ENCODE measurements at places on chromosomes 2 and 18.

DNA sequence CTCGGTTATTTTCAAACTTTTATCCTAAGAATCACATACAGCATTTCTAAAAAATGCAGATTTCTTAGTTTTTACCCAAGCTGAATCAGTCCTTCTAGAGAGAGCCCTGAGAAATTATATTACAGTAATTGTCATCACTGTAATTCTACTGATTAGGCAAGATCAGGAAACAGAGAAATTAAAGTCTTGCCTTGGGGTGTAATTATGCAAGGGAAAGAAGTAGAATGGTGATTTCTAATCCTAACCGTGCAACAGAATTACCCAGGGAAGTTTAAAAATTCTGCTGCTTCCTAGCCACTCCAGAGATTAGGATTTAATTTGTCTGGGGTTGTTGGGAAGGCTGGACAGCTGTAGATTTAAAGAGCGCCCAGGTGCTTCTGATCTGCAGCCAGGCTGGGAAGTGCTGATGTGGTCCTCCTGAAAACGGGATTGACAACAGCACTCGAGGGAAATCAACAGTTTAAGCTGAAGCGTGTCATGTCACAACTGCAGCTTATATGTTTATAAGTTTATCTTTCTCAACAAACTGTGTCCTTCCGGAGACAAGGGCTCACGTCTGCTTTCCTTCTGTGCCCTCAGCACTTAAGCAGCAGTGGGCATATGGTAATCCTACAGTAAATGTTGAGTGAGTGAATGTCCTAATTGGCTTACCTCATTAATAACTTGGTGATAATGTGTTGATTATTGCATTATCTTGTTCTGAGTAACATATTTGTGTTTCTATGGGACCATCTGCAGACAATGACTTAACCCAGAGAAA is 671.9 kb upstream of the SOX11 start:
- DNase-seq, result no peak

- no peak for DNase-seq
Observed at GRCh38 chr2:41865263-41865662, 182.6 kb upstream of the PKDCC start.

DNA sequence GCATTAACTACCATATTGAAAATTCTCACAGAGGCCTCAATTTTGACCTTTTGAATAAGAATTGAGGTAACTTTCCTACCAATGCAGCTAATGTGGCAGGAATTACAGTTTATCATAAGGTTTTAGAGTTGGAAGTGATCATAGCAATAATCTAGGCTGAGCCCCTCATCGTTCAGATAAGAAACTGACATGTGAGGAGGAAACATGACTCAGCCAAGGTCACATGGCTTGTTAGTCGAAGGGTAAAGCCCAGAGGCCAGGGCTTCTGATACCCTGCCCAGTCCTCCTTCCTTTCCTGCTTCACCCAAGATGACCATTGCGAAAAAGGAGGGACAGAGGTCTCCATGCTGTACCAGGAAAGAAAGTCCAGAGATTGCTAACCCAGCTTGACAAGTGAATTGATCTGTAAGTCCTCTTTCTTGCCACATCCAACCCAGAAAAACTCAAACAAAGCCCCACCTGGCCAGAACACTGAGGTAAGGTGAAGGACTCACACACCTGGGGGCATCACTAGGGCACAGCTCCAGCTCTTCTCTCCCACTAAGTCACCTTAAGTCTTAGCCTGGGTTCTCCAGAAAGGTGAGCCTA is 174.8 kb downstream of the EN1 start:
- DNase-seq, result no peak

DNA sequence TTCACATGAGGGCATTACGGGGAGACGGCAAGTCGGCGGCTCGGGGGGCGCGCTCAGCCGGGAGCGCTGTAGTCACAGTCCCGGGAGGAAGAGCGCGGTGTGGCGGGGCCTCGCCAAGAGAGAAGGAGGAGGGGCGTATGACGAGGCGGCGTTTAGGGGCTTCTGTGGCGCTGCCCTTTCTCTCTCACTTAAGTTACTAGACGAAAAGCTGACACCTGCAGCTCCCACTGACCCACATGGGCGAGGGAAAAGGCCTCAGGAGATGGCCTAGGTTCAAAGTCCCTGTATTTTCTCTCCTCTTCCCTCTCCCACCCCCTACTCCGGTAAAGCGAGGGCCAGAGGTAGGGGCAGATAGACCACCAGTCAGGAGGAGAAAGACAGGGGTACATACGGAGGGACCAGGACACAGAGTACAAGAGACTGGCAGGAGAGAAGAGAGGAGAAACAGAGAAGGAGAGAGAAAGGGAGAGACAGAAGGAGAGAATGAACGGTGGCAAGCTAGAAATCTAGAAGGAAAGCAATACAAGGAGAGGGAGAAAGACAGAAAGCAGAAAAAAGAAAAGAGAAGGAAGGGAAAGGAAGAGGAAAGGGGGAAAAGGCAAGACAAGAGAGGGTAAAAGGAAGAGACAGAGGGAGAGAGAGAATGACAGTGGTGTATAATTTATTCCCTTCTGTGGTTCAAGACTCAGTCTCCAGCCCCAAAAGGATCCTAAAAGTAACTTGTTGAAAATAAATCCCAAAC is 3.8 kb downstream of the SIX2 start:
- no peak for DNase-seq

GRCh38 chr2:20661421-20662307 is 5.3 kb upstream of the GDF7 start:
- DNase-seq, result peak; percentile 67

DNA sequence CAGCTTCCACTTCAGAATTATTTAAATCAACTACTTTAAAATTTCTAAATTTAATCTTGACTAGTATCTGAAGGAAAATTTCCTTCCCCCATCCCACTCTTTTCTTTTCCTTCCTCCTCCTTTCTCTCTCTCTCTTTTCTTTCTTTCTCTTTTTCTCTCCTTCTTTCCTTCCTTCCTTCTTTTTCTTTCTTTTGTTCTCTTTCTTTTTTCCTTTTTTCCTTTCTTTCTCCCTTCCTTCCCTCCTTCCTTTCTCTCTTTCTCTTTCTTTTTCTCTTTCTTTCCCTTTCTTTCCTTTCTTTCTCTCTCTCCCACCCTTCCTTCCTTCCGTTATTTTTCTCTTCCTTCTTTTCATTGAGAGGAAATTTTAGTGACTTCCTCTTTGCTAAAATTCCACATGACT is 132.0 kb upstream of the CDH19 start:
- DNase-seq, result no peak

DNA sequence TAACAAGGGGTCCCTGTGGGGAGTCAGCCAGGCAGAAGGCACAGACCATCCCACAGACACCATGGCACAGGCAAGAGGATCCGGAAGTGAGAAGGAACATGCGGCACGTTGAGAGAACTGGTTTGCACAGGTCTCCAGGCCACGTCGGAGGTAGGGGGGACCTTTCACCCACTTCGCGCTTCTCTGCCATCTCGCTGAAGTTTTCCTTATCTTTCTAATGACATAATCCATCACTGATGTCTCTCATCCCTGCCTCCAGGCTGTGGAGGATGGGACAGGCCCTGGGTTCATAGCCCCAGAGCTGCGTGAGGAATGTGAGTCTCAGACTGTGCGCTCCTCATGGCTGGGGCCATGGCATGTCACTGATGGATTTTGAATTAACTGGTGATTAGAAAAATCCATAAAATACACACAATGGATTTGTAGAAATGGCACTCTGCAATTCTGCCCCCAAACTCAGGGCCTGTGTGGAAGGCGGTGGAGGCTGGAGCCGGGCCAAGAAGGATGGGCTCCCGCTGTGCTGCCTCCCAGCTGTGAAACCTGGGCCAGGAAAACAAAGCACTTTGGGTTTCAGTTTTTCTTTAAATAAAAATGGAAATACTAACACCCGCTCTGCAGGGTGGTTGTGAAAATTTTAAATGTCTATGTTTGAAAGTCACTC is 113.3 kb upstream of the ALKAL2 start:
- DNase-seq, result no peak

GRCh38 chr2:27086724-27087593 is at the start of gene KHK:
Gene KHK, plus strand, starts transcription at chr2:27086772. Its CDS starts 488 bp downstream, at chr2:27087260.
- DNase-seq, result no peak

GRCh38 chr2:33496726-33497125 is 20.3 kb downstream of the RASGRP3 start:
- no peak for DNase-seq

DNA sequence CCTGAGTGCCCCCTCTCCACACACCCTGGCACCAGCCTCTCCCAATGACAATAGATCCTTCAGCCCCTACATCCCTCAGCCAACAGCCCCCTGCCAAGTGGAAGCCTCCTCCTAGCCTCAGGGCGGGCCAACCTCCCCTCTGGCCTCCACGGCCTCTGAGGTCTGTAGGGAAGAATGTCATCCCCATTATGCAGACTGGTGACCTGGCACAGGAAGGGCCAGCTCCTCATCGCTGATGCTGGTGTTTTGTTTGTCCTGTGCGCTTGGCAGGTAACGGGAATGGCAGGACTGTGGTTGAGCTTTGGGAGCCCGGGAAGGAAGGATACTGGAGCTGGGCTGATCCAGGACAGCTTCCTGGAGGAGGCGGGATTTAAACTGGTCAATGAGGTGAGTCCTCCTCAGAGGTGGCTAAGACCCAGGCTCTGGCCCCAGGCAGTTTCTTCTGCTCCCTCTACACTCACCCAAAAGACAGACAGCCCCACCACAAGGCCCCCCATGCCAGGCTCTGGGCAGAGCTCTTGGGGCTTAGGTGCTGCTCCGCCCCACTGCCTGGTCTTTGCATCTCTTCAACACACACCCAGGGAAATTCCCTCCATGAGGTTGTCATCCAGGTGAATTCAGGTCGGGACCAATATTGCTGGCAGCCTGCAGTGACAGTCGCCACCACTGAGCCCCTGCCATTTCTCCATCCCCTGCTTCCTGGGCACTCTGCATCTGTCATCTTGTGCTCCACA is 75.2 kb upstream of the SMAD7 start:
- no peak for DNase-seq

DNA sequence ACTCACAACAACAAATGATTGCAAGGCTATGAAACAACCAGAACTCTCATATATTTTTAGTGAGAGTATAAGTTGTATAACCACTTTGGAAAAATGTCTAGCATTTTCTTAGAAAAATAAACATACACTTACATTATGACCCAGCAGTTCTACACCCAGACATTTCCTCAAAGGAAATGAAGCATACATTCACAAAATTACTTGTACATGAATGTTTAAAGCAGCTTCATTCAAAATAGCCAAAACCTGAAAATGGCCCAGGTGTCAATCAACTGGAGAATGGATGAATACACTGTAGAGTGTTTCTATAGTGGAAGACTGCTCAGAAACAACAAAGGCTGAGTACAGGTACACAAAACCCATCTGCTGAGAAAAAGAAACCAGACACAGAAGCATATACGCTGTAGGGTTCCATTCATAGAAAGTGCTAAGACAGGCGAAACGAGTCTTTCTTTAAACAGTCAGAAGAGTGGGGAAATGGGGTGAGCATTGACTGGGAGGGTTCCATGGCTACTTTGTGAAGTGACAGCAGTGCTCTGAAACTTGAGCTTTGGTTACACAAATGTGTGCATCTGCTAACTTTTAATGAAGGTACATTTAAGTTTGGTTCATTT is 799.0 kb downstream of the DCDC2C start:
- DNase-seq, result no peak

- DNase-seq, result no peak
Observed at GRCh38 chr18:79518683-79519128, 123.0 kb downstream of the NFATC1 start.

- no peak for DNase-seq
Observed at GRCh38 chr2:239467281-239467955, 66.6 kb upstream of the HDAC4 start.

DNA sequence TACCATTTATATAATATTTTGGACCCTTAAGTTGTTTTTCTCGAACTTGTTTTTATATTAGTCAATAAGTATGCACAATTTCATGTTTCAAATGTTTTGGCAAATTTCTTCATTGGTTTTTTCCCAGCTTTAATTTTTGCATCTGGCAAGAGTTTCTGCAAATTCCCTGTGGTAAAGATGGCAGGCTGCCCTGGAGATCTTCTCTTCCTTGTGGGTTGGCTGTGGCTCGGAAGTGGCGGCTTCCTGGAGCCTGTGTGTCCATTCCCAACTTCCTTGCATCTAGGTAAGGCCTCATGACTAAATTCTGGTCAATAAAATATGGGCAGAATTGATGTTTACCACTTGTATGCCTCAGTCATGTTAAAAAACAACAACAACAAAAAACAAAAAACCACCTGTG is 818.6 kb downstream of the EPHA4 start:
- DNase-seq, result no peak

DNA sequence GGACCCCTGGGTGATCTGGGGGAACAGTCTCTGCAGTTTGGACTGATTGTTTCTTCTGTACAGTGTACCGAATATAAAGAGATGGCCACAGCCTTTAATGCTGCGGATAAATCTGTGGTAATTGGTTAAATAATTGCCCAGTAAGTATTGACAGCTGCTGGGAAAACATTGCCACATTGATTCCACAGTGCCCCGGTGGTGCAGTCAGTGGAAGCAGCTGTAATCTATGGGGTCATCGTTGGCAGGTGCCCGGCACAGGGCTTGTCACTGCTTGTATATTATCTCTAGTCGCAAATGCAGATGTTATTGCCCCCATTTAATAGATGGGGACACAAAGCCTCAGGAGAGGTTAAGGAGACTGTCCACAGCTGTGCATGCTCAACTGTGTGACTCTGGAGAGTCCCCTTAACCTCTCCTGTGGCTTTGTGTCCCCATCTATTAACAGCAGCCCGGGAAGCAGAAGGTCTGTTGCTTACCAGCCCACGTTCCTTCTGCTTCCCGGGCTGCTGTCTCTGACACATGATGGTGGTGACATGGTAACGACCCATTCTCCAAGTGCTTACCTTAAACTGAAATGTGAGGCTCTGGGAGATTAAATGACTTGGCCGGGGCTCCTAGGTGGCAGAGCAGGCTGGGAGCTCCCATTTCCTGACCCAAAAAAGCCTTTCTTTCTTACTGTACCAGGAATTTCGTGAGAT is 76.9 kb downstream of the NCK2 start:
- DNase-seq, result no peak

- DNase-seq, result no peak
Observed at GRCh38 chr2:95539836-95540235, 52.0 kb upstream of the TRIM43 start.

- DNase-seq, result no peak
Observed at GRCh38 chr2:4914036-4914435, 778.1 kb upstream of the SOX11 start.

- DNase-seq, result no peak
Observed at GRCh38 chr2:218659988-218660358, 490 bp downstream of the BCS1L start.

GRCh38 chr2:23135481-23136100 is 249.4 kb upstream of the KLHL29 start:
- DNase-seq, result peak; percentile 13

DNA sequence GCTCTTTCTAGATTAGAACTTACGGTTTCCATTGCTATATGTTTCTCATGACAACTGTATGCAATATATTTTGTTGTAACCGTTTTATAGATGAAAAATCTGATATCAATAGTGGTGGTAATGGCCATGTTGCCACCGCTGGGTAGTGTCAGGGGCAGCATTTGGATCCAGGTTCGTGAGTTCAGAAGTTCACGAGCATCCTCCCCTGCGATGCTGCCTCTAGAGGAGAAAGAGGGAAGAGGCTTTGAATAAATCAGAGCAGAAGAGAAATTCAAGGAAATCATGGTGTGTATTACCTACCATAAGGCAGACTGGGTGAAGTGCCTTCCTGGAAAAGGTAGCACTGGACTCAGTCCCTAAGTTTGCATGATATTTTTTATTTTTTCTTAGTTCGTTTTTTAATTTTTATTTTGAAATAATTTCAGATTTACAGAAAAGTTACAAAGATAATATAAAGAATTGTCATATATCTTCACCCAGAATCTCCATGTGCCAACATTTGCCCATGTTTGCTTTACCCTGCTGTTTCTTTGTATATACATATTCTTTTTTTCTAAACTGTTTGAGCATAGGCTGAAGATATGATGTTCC is 3.3 kb upstream of the ZBTB7C start:
- DNase-seq, result no peak
